ENCODE measurements at places on chromosomes 16 and 17. TPM values are rescaled to one million over a fixed set of nuclear protein-coding genes. Genes with fewer than 3 reads are reported as not detected.

RNF112 gene
- total RNA-seq, result 7.3 TPM

CNTD1 gene
- total RNA-seq, result 0.13 TPM

DNAI2 gene
- total RNA-seq, result not detected

TVP23A gene
- total RNA-seq, result 0.19 TPM

CMTM2 gene
- not detected for total RNA-seq

TRPV2 gene
- 40.8 TPM for total RNA-seq

TMEM235 gene
- not detected for total RNA-seq

GDPD3 gene
- total RNA-seq, result 0.99 TPM

SLC12A3 gene
- not detected for total RNA-seq

PRR15L gene
- not detected for total RNA-seq

AANAT gene
- not detected for total RNA-seq

UNKL gene
- total RNA-seq, result 6.5 TPM

ZNF785 gene
- total RNA-seq, result 5.9 TPM

SPATA32 gene
- under 0.01 TPM for total RNA-seq

LITAFD gene
- not detected for total RNA-seq

ANKRD40CL gene
- total RNA-seq, result not detected

KRTAP1-1 gene
- not detected for total RNA-seq

GCGR gene
- total RNA-seq, result not detected

SKAP1 gene
- total RNA-seq, result not detected

Measured in aortic smooth muscle cell (primary cell).